ENCODE measurements at places on chromosomes 6 and 20.

DNA sequence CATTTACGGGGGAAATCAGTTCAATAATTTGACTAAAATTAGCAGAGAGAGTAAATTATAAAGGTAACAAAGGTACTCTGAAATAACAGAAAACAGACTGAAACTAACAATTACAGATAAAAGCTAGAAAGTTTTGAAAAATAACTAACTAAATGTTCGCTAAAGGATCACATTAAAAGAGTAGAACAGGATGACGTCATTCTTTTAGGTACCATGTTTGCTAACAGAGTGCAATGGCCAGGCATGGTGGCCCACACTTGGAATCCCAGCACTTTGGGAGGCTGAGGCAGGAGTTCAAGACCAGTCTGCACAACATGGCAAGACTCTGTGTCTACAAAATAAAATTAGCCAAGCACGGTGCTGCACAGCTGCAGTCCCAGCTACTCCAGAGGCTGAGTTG is 212.3 kb upstream of the CDYL start:
- no peak for DNase-seq

DNA sequence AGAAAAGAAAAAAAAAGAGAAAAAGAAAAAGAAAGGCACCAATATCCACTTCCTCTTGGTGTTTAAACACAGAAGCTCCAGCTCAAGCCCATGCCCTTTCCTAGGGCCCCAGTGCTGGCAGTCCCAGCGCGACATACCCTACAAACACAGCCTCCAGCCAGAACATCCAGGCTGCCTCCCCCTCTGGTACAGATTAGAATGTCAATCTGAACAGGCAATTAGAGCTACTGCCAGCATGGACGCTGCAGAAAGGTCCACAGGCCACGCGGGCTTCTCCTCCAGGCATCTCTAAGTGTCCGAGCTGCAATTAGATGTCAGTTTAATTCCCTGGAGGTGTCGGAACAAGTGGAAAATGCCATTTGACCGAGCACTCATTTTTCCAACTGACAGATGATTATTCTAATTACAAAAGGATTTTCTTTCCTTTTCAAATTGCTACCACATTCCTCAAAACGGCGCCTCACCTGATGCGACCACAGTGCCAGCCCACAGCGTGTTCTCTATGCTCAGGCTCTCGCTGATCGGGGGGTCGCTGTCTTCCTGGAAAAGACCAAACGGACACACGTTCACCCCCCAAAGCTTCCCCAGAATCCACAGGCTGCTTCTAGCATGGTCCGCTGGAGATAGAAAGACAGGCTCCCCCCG is 79.5 kb downstream of the ATP9A start:
- no peak for DNase-seq

DNA sequence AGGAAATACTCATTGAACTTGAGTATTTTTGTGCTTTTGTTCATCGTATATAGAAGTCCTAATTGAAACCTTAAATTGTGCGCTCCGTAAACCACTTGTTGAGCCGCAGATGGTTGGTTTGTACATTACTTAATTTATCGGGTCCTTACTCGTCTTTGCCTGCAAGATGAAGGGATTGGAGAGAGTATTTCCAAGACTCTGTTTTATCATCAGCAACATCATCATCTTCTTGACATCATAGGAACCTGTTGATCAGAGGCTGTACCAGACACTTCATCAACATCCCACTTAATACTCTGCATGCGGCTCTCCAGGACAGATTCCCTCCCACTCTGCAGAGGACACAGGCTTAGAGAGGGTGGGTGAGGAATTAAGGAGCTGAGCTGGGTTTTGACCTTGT is 28.6 kb downstream of the TIAM2 start:
- DNase-seq: no peak

DNA sequence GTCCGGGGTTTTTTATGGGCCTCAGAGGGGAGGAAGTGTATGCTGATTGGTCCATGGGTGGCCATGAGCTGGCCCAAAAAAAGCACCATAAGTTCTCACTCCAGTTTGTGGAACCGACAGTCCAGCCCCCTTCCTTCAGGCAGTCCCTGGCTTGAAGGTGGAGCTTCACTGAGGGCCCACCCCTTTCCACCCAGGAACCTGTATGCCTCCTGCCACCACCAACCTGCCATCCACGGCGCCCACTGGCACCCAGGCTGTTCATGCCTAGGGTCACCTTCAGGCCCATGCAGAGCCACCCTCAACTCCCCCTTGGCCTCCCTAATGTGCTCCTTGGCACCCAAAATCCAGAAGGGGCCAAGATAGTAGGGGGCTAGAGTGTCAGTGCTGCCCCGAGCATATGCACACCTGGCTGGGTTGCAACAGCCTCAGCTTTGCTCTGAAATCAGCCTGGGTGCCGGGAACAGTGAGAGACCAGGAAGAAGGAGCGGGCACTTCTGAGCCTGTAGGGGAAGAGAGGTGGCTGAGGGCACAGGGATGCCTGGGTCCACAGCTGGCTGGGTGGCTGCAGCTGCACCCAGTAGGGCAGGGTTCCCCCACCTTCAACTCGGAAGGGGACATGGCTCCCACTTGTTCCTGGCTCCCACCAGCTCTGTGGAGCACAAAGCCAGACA is 292.4 kb downstream of the ARHGAP18 start:
- DNase-seq: no peak

- no peak for DNase-seq
These were observed 131.7 kb upstream of the SUPT3H start for GRCh38 chr6:45509426-45509825.

GRCh38 chr6:38137608-38138265 is 318.2 kb downstream of the ZFAND3 start:
- no peak for DNase-seq

DNA sequence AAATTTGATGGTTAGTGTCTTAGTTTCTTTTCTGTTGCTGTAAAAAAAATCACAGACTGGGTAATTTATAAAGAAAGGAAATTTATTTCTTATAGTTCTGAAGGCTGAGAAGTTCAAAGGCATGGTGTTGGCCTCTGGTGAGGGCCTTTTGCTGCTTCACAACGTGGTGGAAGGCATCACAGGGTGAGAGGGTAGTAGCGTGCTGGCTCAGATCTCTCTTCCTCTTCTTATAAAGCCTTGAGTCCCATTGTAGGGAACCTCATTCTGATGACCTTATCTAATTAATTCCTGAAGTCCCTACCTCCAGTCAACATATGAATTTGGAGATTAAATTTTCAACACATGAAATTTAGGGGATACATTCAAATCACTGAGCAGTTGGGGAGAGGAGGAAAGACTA is 62.0 kb downstream of the ARID1B start:
- no peak for DNase-seq

- DNase-seq: peak; percentile 65
These were observed 30.6 kb upstream of the ZNF184 start for GRCh38 chr6:27503436-27504030.

GRCh38 chr6:29665942-29666825 is 9.3 kb downstream of the MOG start:
- DNase-seq: no peak

- DNase-seq: no peak
These were observed 46.2 kb upstream of the SDHAF4 start for GRCh38 chr6:70520575-70520974.

GRCh38 chr6:84976526-84977362 is 212.3 kb upstream of the TBX18 start:
- DNase-seq: no peak

DNA sequence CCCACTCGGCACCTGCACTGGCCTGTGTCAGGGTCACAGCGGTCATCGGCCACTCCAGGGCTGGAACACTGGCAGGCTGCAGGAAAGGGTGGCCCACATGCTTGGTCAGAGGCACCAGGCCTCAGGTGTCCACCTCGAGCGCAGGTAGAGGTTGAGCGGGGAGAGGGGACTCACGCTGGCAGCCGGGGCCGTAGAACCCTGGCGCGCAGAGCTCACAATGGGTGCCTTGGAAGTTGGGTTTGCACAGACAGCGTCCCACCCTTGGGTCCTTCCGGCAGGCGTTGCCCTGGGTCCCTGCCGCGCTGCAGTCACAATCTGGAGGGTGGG is 28.9 kb downstream of the LAMA5 start:
- no peak for DNase-seq

DNA sequence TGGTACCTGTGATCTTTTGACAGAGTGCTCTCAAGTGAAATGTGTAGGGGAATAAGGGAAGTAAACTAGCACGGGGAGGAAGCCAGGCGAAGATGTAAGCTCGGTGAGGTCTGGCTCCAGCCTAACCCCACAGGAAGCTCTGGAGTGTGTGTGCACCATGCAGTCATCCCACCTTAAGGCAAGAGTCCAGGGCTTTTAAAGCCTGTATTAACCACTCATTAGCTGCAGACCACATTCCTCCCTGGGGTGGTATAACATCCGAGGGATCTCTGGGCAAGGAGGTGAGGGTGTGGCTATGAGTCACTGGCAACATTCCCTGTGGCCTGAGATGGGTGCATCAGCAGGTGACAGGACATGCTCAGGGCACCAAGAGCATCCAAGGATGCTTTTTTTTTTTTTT is 12.5 kb upstream of the RANBP9 start:
- no peak for DNase-seq

Measured in stimulated activated CD8-positive, alpha-beta memory T cell treated with anti-CD3 and anti-CD28 coated beads, Interleukin-7, amount 100 ng/mL, for 48 hours (primary cell).